ENCODE measurements at places on chromosomes 11 and 22.

GRCh38 chr22:50674606-50675552 lies 2.3 kb downstream of the SHANK3 start:
- no peak for DNase-seq

DNA sequence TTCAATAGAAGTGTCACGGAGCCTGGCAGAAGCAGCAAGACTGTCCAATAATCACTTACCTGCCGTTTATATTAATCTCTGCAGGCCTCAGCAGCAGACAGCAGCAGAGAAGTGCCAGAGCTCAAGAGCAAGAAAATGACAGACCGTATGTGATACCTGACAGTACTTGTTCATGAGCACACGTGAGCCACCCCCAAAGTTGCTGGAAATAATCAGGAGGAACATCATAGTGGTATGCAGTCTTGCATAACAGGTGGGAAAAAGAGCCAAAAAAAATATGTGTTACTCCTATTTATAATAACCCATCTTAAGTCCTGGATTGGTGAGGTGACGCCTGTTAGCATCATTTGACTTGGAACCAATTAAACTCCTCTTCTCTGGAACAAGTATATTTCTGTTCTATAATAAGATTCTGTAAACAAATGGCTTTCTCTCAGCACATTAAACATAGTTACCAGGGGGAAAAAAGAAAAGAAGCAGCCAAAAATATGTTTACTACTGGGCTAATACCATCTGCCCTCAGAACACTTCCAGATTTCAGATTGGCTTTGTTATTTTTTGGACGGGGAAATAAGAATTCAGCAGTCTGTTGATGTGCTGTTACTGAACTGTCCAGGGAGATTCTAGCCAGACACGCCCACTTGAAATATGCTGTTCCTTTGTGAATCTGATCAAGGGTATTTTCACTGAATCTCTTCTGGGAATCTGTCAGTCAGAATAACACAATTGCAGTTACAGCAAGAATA lies 7.9 kb upstream of the SLN start:
- no peak for DNase-seq

- no peak for DNase-seq
These were observed 1.1 kb downstream of the PRDX5 start for GRCh38 chr11:64318766-64319761.

- DNase-seq: no peak
These were observed 3.4 kb downstream of the TIGD3 start for GRCh38 chr11:65357856-65358356.

- DNase-seq: no peak
These were observed 22.9 kb downstream of the ASCL2 start for GRCh38 chr11:2247496-2247895.

- no peak for DNase-seq
These were observed 60.0 kb downstream of the BTG4 start for GRCh38 chr11:111452146-111452545.

DNA sequence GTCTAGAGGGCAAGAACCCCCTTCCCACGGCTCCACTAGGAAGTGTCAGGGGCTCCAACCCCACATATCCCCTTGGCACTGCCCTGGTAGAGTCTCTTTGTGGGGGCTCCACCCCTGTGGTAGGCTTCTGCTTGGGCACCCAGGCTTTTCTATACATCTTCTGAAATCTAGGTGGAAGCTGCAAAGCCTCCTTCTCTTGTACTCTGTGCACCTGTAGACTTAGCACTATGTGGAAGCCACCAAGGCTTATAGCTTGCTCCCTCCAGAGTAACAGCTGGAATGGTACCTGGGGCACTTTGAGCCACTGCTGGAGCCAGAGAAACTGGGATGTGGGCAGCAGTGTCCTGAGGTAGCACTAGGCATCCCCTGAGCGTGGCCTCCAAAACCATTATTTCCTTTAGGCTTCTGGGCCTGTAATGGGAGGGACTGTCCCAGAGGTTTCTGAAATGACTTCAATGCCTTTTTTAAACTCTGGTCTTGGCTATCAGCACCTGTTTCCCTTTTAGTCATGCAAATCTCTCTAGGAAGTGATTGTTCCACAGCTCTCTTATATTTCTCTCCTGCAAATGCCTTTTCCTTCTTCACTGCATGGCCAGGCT lies 68.4 kb downstream of the TRAF6 start:
- no peak for DNase-seq

DNA sequence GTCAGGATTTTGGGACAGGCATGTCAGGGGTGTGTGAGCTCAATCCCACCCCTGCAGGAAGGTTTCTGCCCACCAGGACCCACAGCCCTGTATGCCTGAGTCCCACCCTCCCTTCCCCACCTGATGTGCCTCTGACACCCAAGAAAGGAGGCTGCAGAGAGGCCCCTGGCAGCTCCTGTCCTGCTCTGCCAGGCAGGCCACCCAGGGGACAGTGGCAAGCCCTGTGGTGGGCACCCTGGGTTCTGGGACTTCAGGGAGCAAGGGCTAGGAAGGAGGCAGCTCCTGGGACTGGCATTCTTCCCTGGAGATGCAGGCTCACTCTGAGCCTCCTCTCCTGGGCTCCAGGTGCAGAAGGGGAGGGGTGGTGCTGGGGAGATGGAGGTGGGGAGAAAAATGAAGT lies 234.5 kb upstream of the B3GAT1 start:
- no peak for DNase-seq
